Mesangial cell (primary cell): ENCODE measurements at places on chromosomes 11 and 22. TPM values are rescaled to one million over a fixed set of nuclear protein-coding genes. Genes with fewer than 3 reads are reported as not detected.

CADM1 gene
- total RNA-seq, result 33.7 and 51.8 TPM in 2 replicates

SERPIND1 gene
- total RNA-seq, result not detected in 2 replicates

SUN2 gene
- 75.7 and 111 TPM in 2 replicates for total RNA-seq

EXPH5 gene
- 3.9 and 4.4 TPM in 2 replicates for total RNA-seq

C11orf86 gene
- not detected in 2 replicates for total RNA-seq

TOMM22 gene
- total RNA-seq, result 36.4 and 66.8 TPM in 2 replicates

DCHS1 gene
- 3.1 and 17.2 TPM in 2 replicates for total RNA-seq

ALDH3B2 gene
- total RNA-seq, result not detected in 2 replicates

TMEM45B gene
- 0.16 and 0.76 TPM in 2 replicates for total RNA-seq

NARS2 gene
- total RNA-seq, result 10.3 and 19.4 TPM in 2 replicates

SHANK2 gene
- 6.5 and 35.9 TPM in 2 replicates for total RNA-seq

SYCE3 gene
- total RNA-seq, result not detected in 2 replicates

UCP3 gene
- total RNA-seq, result 0.16 and 0.51 TPM in 2 replicates

CDC42BPG gene
- 2.1 and 10.1 TPM in 2 replicates for total RNA-seq

CCDC89 gene
- total RNA-seq, result 0.25 and 1.3 TPM in 2 replicates

OR2AG1 gene
- total RNA-seq, result not detected in 2 replicates

APOL3 gene
- total RNA-seq, result 1.4 and 3.4 TPM in 2 replicates

JAM3 gene
- total RNA-seq, result 23.5 and 31.1 TPM in 2 replicates

NLRP14 gene
- not detected in 2 replicates for total RNA-seq

MS4A15 gene
- total RNA-seq, result not detected in 2 replicates

WBP2NL gene
- 0.38 TPM in 1 of 2 replicates, not detected in the other for total RNA-seq

REXO2 gene
- total RNA-seq, result 110 and 133 TPM in 2 replicates

TNRC6B gene
- 10.8 and 20.4 TPM in 2 replicates for total RNA-seq

AGBL2 gene
- total RNA-seq, result 0.98 and 2.8 TPM in 2 replicates
